ENCODE measurements at places on chromosomes 3 and 15. TPM values are rescaled to one million over a fixed set of nuclear protein-coding genes. Genes with fewer than 3 reads are reported as not detected.
A peak's percentile ranks its signal among the peaks of the same experiment; 100 is the strongest.

- DNase-seq = peak; percentile 80
Observed at GRCh38 chr3:168117853-168118313, 22.2 kb upstream of the GOLIM4 start.

TMEM45A gene
- total RNA-seq = 87.7 TPM

GRCh38 chr3:177445549-177445948 lies 248.3 kb upstream of the TBL1XR1 start:
- DNase-seq = no peak

STARD9 gene
- 2.1 TPM for total RNA-seq

DNA sequence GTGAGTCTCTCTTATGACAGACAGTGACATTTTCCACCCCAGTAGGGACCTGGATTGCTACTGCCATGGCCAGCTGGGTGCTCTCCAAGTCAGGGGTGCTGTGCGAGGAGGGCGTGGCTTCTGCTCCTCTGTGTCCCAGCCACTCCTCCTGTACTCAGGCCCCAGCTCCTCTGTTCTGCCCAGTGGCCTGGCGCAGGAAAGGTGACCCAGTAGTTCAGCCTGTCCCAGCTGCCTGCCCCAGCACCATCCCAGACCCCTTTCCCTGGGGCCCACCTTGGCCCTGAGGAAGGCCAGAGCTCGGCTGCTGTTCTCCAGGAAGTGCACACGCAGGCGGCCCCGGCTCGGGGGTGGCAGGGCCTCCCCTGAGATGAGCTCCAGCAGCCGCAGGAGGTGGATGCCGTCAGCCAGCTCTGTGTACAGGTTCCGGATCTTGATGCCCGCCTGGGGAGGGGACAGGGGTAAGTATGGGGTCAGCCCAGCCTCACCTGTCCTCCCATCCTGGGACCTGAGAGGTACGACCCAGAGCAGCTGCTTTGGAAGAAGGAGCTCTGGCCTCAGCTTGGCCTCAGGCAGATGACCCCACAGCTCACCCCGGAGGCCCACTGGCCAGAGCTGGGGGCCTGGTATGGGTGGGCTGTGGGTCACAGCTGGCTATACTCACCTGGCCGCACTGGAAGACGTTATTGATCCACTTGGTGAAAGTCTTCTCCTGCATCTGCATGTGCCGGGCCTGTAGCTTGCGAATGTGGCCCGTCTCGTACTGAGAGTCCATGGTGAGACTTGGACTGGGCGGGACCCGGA lies 1.0 kb downstream of the SPTBN5 start:
- DNase-seq = no peak

DNA sequence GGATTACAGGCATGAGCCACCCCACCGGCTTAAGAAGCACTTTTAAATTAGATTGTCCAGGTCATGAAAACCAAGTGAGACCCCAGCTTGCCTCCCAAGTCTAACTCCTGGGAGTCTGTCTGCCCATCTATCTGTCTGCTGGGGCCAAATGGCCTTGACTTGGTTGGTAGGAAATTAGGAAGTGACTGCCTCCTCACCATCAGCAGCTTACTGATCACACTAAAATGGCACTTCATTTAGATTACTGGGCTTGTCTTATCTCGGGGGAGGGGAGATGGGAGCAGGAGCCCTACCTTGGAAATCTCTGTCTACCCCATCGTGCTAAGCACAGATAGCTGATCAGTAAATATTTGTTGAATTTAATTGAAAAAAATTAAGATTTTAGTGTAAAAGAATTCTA lies 5.6 kb upstream of the LRRC2 start:
- DNase-seq = no peak

DNA sequence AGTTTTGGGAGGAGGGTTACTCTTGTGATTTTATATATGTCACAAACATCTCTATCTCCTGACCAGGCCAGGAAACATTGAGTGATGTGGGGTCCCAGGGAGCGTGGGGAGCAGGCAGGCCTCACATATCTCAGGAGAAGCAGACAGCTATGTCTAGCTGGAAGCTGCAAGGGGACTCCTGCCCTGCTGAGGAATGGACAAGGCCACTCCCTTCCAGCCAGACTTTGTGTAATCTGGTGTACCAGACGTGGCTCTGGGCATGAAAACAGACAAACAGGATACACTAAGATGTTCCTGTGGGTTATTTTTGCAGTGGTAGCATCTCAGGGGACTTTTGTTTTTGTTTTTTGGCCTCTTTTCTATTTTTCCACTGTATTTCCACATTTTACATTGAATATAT lies 23.2 kb downstream of the CYP8B1 start:
- peak; percentile 37 for DNase-seq

GRCh38 chr3:60992395-60992794 lies 258.9 kb downstream of the FHIT start:
- DNase-seq = no peak
